ENCODE measurements at places on chromosomes 11 and 22. TPM values are rescaled to one million over a fixed set of nuclear protein-coding genes. Genes with fewer than 3 reads are reported as not detected.

Gene E2F8
- total RNA-seq: 75.2 TPM

Gene P2RY2
- not detected for total RNA-seq

Gene OPCML
- total RNA-seq: not detected

Gene MMP13
- total RNA-seq: not detected

Gene KREMEN1
- total RNA-seq: not detected

Gene OR51I1
- total RNA-seq: not detected

Gene A4GALT
- 40.5 TPM for total RNA-seq

Gene DDX25
- not detected for total RNA-seq

Gene P2RY6
- total RNA-seq: not detected

GRCh38 chr22:45532235-45532631, 29.6 kb downstream of the FBLN1 start:
- no peak for DNase-seq

GRCh38 chr22:27810609-27811151, 9.1 kb upstream of the MN1 start:
- DNase-seq: no peak

DNA sequence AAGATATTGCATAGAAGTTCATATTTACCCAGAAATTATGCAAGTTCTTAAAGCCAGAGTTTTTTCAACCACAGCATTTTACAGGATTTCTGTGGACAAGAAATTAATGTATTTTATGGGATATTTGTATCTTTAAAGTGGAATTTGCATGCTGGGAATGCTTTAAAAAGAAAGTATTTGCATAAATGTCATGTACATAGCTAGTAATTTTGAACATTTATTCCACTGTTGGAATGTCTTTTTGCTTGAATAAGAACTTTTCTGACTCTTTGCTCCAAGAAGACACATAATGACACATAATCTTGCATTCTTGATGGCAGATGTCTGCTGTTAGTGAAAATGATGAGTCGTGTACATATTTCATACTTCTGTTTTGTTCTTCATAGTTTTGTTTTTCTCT, 66.6 kb downstream of the ATXN10 start:
- no peak for DNase-seq

DNA sequence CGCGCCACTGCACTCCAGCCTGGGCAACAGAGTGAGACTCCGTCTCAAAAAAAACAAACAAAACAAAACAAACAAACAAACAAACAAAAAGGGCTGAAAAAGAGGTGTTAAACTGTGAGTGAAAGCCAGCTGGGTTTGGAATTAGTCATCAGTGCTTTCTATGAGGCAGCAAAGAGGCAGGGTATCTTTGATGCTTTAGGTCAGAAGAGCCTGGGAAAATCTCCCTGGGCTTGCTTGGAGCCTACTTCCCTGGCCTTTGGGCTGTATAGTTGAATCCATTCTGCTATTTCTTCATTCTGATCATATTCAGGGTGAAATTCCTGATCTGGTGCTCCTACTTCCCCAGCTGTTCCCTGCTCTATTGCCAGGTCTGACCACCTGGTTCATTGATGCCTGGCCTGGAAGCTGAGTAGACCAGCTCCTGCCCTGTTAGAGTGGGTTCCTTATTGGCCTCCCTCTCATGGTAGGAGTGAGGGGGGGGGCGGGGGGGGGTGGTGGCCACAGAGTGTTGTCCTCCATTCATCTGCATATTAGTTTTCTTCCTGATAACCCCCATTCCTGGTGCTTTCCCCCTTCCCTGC, 65.6 kb downstream of the INSC start:
- DNase-seq: no peak

DNA sequence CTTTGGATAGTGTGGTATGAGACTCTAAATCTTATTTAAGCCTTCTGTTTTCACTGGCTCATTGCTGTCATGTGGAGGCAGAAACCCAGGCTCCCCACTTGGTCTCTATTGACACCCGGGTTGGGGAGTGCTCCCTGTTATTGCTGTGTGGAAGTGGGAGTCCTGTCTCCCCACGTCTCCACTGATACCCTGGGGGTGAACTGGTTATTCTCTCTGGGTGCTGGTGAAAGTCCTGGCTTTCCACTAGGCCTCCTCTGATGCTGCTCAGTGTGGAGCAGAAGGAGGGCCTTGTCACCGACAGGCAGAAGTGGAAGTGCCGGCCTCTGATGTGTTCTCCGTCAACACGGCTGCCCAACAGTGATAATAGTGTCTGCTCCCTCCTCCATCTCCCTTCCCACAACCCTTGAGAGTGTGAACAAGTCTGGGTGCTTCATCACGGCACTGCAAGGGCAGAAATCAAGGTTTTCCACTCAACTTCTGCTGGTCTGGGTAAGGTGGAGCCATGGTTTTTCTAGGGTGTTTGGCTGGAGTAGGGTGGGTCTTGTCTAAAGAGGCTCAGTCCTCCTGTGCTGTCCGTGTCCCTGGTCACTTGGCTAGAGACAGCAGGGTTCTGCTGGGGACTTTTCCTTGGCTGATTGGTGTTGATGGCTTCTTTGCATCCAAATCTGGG, 240.7 kb upstream of the B3GAT1 start:
- no peak for DNase-seq

- DNase-seq: no peak
Measured at GRCh38 chr11:47986219-47986618, 5.9 kb downstream of the PTPRJ start.

- DNase-seq: no peak
Measured at GRCh38 chr11:118625036-118625690, 17.7 kb downstream of the PHLDB1 start.

DNA sequence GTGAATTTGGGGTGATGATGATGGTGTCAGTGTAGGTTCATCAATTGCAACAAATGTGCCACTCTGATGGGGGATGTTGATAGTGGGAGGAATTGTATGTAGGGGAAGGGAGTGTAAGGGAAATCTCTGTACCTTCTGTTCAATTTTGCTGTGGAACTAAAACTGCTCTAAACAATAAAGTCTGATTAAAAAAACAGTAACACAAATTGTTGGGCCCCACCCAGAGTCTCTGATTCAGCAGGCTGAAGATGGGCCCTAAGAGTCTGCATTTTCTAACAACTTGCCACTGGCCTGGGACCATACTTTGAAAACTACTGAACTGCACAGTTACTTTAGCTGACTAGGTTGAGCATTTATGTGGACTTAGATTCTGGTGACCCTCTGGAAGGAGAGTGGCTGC, 113.2 kb downstream of the ATG16L2 start:
- DNase-seq: no peak

DNA sequence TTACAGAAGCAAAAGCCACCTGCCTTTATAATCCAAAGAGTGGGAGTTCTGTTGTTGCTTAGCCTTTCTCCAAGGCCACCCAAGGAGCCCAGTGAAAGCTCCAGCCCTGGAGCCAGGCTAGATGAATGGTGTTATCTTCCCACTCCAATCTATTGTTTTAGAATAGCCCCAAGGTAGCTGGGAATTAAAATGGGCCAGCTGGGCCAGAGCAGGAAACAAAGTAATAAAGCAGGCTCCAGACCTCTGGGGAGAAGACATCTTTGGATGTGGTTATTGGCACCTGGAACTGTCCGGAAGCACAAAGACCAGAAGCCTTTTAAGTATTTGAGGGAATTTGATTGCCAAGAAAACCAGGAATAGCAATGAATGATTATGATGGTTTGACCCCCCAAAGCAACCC, 8.8 kb downstream of the C11orf96 start:
- DNase-seq: no peak

DNA sequence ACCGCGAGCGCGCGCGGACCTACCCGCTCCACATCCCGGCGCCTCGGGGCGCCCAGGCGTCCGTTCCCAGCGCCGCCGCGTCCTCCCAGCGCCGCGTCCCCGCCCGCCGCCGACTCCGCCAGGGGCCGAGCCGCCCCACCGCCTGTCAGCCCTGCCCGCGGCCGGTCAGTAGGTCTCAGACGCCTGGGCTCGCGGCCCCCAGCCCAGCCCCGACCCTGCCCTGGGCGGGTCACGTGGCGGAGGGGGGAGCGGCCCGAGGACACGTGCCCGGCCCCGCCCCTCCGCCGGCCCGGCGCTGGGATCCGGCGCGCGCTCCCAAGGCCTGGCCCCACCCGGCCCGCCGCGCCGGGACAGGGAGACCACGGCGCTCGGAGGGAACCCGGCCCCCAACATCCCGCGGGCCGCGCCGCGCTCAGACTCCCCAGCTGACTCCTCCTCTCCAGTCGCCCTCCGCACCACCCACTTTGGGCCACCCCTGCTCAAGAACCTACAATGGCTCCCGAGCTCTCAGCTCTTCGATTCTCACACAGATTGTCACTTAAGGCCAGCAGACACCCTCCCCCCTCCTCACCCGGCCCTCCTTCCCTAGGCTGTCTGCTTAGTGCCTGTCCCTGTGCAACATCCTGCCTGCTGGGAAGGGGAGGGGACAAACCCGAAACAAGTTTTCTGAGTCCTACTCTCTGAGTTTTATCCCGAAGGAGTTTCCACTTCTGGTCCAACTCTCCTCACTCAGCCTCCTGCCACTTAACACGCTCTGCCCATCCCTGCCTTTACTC, at the start of gene RAB3IL1:
TSS of gene RAB3IL1 (minus strand) at position 233 of the 776 bp plus-strand sequence. CDS start at position 34, 199 bp downstream.
- DNase-seq: no peak

- DNase-seq: no peak
Measured at GRCh38 chr22:24968066-24968561, 15.6 kb downstream of the KIAA1671 start.

GRCh38 chr11:96481204-96481603, 91.4 kb downstream of the JRKL start:
- DNase-seq: no peak

- DNase-seq: no peak
Measured at GRCh38 chr11:57432714-57433163, 5.8 kb upstream of the SLC43A3 start.

All from OCI-LY7 (cell line).